Bronchial epithelial cell (primary cell): ENCODE measurements at places on chromosomes 11 and 22. TPM values are rescaled to one million over a fixed set of nuclear protein-coding genes. Genes with fewer than 3 reads are reported as not detected.

Gene ABTB2
- total RNA-seq: 0.53 and 2.2 TPM in 2 replicates

Gene ALG12
- 11.8 and 18.7 TPM in 2 replicates for total RNA-seq

Gene OR5D16
- total RNA-seq: not detected in 2 replicates

Gene ADORA2A
- total RNA-seq: under 0.01 and 0.77 TPM in 2 replicates

Gene PLEKHA7
- 2.4 and 6.4 TPM in 2 replicates for total RNA-seq

Gene MUC15
- total RNA-seq: 0.53 and 7.3 TPM in 2 replicates

Gene OR51L1
- total RNA-seq: not detected in 2 replicates

Gene MIOX
- not detected in 2 replicates for total RNA-seq

Gene MOGAT2
- total RNA-seq: not detected in 2 replicates

Gene PHLDA2
- 5.0 and 11.9 TPM in 2 replicates for total RNA-seq

Gene GRAMD1B
- 0.26 and 1.4 TPM in 2 replicates for total RNA-seq

Gene SCGB1D2
- not detected in 2 replicates for total RNA-seq

Gene SBF1
- 123 and 129 TPM in 2 replicates for total RNA-seq

Gene SLC35F2
- total RNA-seq: 34.8 and 72.7 TPM in 2 replicates

Gene DAGLA
- total RNA-seq: under 0.01 and 0.13 TPM in 2 replicates

Gene HSPB2
- not detected in 2 replicates for total RNA-seq

Gene GGTLC3
- not detected in 2 replicates for total RNA-seq

Gene PVALB
- not detected in 2 replicates for total RNA-seq

Gene SYT13
- not detected in 2 replicates for total RNA-seq

Gene POLR3H
- total RNA-seq: 14.3 and 28.2 TPM in 2 replicates

Gene DTX4
- 2.4 and 2.6 TPM in 2 replicates for total RNA-seq

Gene RASSF7
- total RNA-seq: 44.4 and 45.5 TPM in 2 replicates

Gene CCDC116
- total RNA-seq: not detected in 2 replicates

Gene KBTBD4
- 11.6 and 14.7 TPM in 2 replicates for total RNA-seq

Gene AGBL2
- total RNA-seq: 0.38 and 1.1 TPM in 2 replicates

Gene UBQLN3
- 0.13 TPM in 1 of 2 replicates, not detected in the other for total RNA-seq

Gene DGCR6L
- total RNA-seq: 27.4 and 37.5 TPM in 2 replicates

Gene HBB
- total RNA-seq: not detected in 2 replicates

Gene HBE1
- total RNA-seq: not detected in 2 replicates

Gene LMNTD2
- 0.90 and 1.1 TPM in 2 replicates for total RNA-seq

Gene C22orf42
- total RNA-seq: not detected in 2 replicates

Gene GNAZ
- under 0.01 TPM in 2 replicates for total RNA-seq

Gene SH3BP1
- 15.5 and 15.6 TPM in 2 replicates for total RNA-seq

Gene ALDH3B2
- 17.9 and 73.4 TPM in 2 replicates for total RNA-seq

Gene P4HA3
- total RNA-seq: under 0.01 and 0.26 TPM in 2 replicates

Gene LIF
- total RNA-seq: under 0.01 and 0.26 TPM in 2 replicates

Gene SEC14L6
- not detected in 2 replicates for total RNA-seq

Gene SCN3B
- total RNA-seq: 0.26 and 0.64 TPM in 2 replicates

Gene RAG2
- not detected in 2 replicates for total RNA-seq

Gene IL18
- 33.8 and 72.1 TPM in 2 replicates for total RNA-seq

Gene LRRN4CL
- 0.26 and 1.2 TPM in 2 replicates for total RNA-seq

Gene SLC5A1
- total RNA-seq: 0.26 and 0.90 TPM in 2 replicates

Gene CHRNA10
- 0.26 and 0.51 TPM in 2 replicates for total RNA-seq

Gene RTN4R
- total RNA-seq: 2.6 and 2.8 TPM in 2 replicates

Gene PGA5
- not detected in 2 replicates for total RNA-seq

Gene E2F8
- 0.26 TPM in 2 replicates for total RNA-seq

Gene CRYBB2
- total RNA-seq: not detected in 2 replicates

Gene DEPDC7
- 0.90 and 1.6 TPM in 2 replicates for total RNA-seq

Gene CCDC157
- 0.38 and 0.53 TPM in 2 replicates for total RNA-seq
